Activated naive CD4-positive, alpha-beta T cell treated with anti-CD3 and anti-CD28 coated beads, Interleukin-2, amount 10 ng/mL, durations not matched to agents 7 days and 5 days (primary cell): ENCODE measurements at places on chromosomes 7 and 10.

DNA sequence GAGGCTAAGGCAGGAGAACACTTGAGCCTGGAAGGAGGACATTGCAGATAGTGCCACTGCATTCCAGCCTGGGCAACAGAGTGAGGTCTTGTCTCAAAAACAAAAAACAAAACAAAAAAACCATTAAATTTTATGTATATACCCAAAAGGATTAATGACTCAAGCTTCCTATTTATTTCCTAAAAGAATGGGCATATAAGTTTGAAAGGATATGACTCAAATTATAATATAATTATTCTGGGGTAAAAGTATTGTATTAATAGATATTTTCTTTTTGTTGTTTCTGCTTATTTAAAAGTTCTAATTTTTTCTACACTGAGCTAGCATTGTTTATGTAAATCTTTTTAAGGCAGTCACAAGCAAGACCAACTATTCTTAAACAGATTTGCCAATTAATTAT is 42.2 kb upstream of the CABCOCO1 start:
- no peaks in the 10 kb centered on the region for H3K4me1 ChIP-seq
- no peak overlapping the region for H3K4me3 ChIP-seq
- H3K36me3 ChIP-seq, result no peaks in the 10 kb centered on the region
- H3K27ac ChIP-seq, result no peak overlapping the region
- no peaks in the 10 kb centered on the region for H3K27me3 ChIP-seq
- no peak for DNase-seq

GRCh38 chr10:131556061-131556896 is 244.8 kb upstream of the TCERG1L start:
- no peak for DNase-seq

DNA sequence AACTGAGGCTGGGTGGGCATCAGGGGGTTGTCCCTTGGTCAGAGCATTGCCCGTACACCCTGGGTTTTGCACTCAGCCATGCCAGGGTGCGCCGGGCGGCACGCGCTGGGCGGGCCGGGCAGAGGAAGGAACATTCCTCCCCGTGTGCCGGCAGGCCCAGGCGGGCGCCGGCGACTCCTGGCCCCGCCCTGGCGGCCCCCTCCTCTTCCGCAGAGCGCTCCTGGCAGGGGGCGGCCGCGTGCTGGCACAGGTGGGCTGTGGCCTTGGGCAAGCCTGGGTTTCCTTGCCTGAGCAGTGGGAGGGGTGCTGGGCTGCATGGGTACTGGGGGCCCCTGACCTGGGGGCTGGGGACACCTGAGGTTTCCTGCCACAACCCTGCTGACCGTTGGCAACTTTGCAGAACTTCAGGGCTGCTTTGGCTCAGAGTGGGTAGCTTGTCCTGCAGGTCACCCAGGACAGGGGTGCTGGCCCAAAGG is 3.9 kb downstream of the LFNG start:
- H3K36me3 ChIP-seq, result peaks cover 44% of the 10 kb centered on the region
- peaks cover 52% of the 10 kb centered on the region for H3K4me1 ChIP-seq
- H3K27me3 ChIP-seq, result peaks cover 4% of the 10 kb centered on the region
- no peak for DNase-seq
- H3K27ac ChIP-seq, result peak overlapping the region; percentile 87

DNA sequence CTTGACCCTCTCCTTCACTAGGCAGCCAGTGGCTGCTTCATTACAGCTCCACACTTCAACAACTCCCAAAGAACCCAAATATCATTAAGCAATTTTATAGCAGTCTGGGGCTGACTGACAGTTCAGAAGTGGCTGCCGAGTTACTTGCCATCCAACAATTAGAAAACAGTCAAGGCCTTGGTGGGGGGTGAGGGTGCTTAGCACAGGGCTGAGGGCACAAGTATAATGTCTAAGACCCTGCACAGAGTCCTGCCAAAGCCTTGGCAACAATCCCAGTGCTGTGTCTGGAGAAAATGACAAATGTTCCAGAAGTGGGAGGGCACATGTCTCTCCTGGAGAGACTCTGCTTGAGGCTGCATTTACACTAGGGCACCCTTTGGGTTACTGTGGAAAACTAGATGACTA is 71.1 kb downstream of the CXCL12 start:
- peaks cover 7% of the 10 kb centered on the region for H3K4me1 ChIP-seq
- H3K36me3 ChIP-seq, result no peaks in the 10 kb centered on the region
- H3K27me3 ChIP-seq, result peaks cover 13% of the 10 kb centered on the region

DNA sequence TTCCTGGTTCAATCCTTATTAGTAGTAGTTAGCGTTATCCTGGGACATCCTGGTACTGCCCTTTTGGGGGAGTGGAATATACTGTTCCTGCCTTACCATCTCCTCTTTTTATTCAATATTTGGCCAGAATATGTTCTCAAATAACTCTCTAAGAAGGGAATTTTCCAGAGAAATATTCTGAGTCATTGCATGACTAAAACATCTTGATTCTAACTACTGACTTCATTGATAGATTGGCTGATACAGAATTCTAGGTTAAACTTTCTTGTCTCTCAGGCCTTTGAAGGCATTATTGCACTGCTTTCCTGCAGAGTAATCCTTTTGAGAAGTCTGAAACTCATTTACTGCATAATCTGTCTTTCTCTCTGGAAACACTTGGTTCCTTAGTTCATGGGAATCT is 275.5 kb upstream of the DGKB start:
- no peaks in the 10 kb centered on the region for H3K4me1 ChIP-seq
- H3K27me3 ChIP-seq, result no peaks in the 10 kb centered on the region
- no peaks in the 10 kb centered on the region for H3K36me3 ChIP-seq
- no peak overlapping the region for H3K4me3 ChIP-seq
- H3K27ac ChIP-seq, result no peak overlapping the region

DNA sequence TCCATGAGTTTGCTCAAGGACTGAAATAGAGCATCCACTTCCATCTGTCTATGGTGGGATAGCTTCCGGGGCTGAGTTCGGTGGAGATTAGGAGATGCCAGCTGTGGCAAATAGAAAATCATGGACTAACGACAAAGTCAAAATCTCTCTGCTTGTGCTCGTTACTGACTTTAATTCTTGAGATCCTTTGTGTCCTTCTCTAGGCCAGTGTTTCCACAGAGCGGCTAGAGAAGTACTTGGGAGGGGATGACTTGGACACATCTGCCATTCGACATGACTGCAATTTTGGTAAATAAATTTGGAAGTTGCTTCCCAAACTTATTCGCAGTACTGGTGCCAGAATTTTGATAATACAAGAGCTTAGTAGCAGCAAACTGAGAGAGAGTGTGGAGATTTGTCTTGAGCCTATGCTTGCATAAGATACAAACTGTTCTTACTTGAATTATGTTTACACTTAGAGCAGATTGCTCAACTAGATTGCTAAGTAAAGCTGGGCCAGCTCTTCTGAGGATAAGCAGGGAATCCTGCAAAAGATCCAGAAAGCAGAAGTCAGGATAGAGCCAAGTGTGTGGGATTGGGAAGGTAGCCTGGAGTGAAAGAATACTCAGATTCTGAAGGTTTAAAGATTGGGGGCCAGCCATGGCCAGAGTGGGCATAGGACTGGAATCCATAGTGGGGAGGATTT is 27.6 kb downstream of the ABCC2 start:
- H3K4me1 ChIP-seq, result no peaks in the 10 kb centered on the region
- H3K36me3 ChIP-seq, result peaks cover 1% of the 10 kb centered on the region
- no peaks in the 10 kb centered on the region for H3K27me3 ChIP-seq
- no peak overlapping the region for H3K4me3 ChIP-seq
- no peak for DNase-seq

GRCh38 chr7:7157177-7157886 is 25.0 kb upstream of the C1GALT1 start:
- H3K27me3 ChIP-seq, result no peaks in the 10 kb centered on the region
- H3K4me1 ChIP-seq, result peaks cover 55% of the 10 kb centered on the region
- DNase-seq, result peak; percentile 84
- peaks cover 45% of the 10 kb centered on the region for H3K36me3 ChIP-seq

- DNase-seq, result no peak
- H3K36me3 ChIP-seq, result peaks cover 2% of the 10 kb centered on the region
These were observed 30.3 kb downstream of the GRB10 start for GRCh38 chr7:50752422-50752821.

GRCh38 chr10:92027141-92027540 is 103.6 kb downstream of the BTAF1 start:
- H3K27me3 ChIP-seq, result no peaks in the 10 kb centered on the region
- H3K4me1 ChIP-seq, result peaks cover 3% of the 10 kb centered on the region
- H3K36me3 ChIP-seq, result peaks cover 53% of the 10 kb centered on the region
- no peak for DNase-seq
